ENCODE measurements at places on chromosomes 7 and 10. TPM values are rescaled to one million over a fixed set of nuclear protein-coding genes. Genes with fewer than 3 reads are reported as not detected.

CTAGE6 gene
- total RNA-seq: 0.36 TPM

FAM131B gene
- total RNA-seq: 6.4 TPM

SSC4D gene
- not detected for total RNA-seq

TLX1 gene
- not detected for total RNA-seq

SEC23IP gene
- 18.3 TPM for total RNA-seq

FFAR4 gene
- total RNA-seq: 0.36 TPM

GPR146 gene
- total RNA-seq: 30.8 TPM

RSPH10B2 gene
- not detected for total RNA-seq

SORBS1 gene
- total RNA-seq: 1,038 TPM

TAS2R41 gene
- 1.6 TPM for total RNA-seq

TMEM236 gene
- 0.68 TPM for total RNA-seq

AKR1C3 gene
- total RNA-seq: 7.2 TPM

SLC26A5 gene
- total RNA-seq: 0.33 TPM

ZEB1 gene
- 255 TPM for total RNA-seq

CALML3 gene
- not detected for total RNA-seq

TMEM176A gene
- 28.1 TPM for total RNA-seq

SFRP4 gene
- total RNA-seq: 1.4 TPM

NAT16 gene
- total RNA-seq: not detected

MPP7 gene
- total RNA-seq: 50.3 TPM

MYPN gene
- not detected for total RNA-seq

GDF2 gene
- not detected for total RNA-seq

TUBAL3 gene
- not detected for total RNA-seq

LRGUK gene
- total RNA-seq: 0.41 TPM

SFR1 gene
- 13.3 TPM for total RNA-seq

SLC39A12 gene
- 0.14 TPM for total RNA-seq

SLC13A1 gene
- not detected for total RNA-seq

CPA4 gene
- not detected for total RNA-seq

RNF148 gene
- not detected for total RNA-seq

FRMPD2 gene
- total RNA-seq: not detected

ANKRD61 gene
- total RNA-seq: not detected

POT1 gene
- total RNA-seq: 22.7 TPM

IFIT1B gene
- total RNA-seq: not detected

LRRD1 gene
- 0.83 TPM for total RNA-seq

BTRC gene
- total RNA-seq: 9.4 TPM

PDE6C gene
- total RNA-seq: not detected

SPDYE9 gene
- not detected for total RNA-seq

GARIN1A gene
- total RNA-seq: 2.2 TPM

SYT15B gene
- total RNA-seq: 1.4 TPM

AKR1C8 gene
- total RNA-seq: not detected

LRRC18 gene
- not detected for total RNA-seq

NOS3 gene
- 1.8 TPM for total RNA-seq

AIMP2 gene
- total RNA-seq: 27.1 TPM

NPFFR1 gene
- under 0.01 TPM for total RNA-seq

CALHM2 gene
- 27.4 TPM for total RNA-seq

TAF3 gene
- total RNA-seq: 7.5 TPM

DCLRE1A gene
- total RNA-seq: 4.8 TPM

HDAC9 gene
- 22.2 TPM for total RNA-seq

MET gene
- total RNA-seq: 21.6 TPM

GUSB gene
- 17.2 TPM for total RNA-seq

Data from sigmoid colon (tissue), 7 donors.